Activated B cell treated with CpG ODN at 0.5 μM for 24 hours (primary cell): ENCODE measurements at places on chromosomes 2 and 18.

DNA sequence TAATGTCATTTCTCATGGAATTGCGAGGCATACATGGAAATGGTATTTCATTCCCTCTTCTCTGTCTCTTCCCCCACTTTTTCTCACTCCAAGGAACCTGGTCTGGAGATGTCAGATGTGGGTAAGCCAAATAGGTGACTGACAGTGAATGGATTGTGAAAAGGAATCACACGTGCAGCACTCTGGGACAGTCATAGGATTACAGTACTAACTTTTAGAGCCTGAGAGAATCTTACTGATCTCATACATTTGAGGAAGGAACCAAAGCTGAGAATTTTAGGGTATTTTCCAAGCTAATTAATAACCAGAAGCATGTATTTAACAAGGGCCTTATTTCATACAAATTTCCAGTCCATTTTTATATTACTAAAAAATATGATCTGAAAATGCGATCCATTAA, 58.1 kb upstream of the ERBB4 start:
- no peak for DNase-seq

- DNase-seq = no peak
Observed at GRCh38 chr2:217614096-217614495, 388.7 kb downstream of the TNS1 start.

GRCh38 chr2:129587426-129588064, 391.9 kb upstream of the RAB6C start:
- no peak for DNase-seq

DNA sequence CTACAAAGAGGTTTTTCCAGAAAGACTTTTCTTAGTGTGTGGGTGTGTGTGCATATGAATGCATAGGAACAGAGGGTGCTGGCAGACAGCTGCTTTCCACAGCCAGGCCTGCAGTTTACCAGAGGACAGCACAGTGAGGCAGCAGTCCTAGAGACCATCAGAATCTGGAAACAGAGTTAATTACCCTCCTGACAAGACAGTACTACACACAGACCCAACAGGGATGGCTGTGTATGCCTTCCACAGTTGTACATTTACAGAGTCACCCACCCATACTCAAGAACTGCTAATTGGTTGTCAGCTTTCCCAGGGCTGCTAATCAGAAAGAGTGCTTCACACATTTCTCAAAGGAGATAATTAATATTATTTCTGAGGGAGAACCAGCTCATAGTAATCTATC, 104.7 kb downstream of the FEZ2 start:
- no peak for DNase-seq

DNA sequence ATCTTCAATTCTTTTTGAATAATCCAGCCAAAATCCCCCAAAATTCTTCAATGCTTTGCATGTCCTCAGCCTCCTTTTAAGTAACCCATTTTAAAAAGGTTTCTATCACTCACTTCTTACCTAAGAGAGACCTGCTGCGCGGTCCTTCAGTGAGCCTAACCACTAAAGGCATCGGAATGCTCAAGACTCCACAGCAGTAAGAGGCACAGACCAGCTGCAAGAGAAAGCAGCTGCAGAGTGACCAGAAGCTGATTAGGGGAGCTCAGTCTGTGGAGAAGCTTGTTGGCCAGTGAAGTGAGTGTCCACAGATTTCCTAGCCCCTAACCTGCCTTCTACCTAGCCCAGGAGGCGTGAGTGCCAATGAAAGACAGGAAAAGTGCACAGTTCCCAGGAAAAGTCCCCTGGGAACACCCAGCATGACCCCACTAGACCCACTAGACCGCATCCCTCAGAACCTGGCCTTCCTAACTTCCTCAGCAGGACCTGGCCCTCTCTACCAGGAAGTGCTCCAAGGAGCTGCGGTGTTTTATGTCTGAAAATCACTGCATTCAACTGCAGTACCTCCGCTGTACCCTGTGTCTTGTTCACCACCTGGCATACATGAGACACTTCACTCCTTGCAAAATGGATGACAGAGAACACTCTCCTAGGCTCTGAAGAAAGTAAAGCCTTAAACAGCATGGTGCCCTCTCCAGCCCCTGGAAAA, 10.1 kb downstream of the MBOAT2 start:
- no peak for DNase-seq

GRCh38 chr18:13616041-13616440, 110.3 kb downstream of the FAM210A start:
- no peak for DNase-seq

GRCh38 chr2:229526951-229527350, 187.4 kb downstream of the DNER start:
- DNase-seq = no peak

DNA sequence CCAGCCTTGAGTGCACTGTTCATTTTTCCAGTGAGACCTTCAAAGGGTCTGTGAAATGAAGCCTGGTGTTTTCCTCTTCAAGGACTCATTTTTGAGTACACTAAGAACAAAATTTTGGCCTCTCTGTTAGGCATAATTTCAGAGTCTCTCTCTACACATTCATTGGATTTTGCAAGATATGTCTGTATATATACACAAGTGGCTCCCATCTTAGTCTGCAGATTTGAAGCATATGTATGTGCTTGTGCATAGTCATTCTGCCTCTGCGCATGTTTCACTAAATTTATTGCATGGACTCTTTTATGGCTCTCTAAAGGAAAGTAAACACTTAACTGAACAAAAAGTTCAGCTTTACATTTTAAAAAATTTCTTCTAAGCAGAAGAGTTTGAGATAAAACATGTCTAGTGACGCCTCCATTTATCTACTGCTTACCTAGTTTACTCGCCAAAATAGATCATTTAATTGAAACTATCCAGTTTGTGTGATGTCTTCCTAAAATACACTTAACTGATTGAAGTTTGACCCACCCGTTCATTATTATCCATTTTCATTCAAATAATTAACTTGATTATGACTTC, 145.9 kb downstream of the FMNL2 start:
- no peak for DNase-seq

DNA sequence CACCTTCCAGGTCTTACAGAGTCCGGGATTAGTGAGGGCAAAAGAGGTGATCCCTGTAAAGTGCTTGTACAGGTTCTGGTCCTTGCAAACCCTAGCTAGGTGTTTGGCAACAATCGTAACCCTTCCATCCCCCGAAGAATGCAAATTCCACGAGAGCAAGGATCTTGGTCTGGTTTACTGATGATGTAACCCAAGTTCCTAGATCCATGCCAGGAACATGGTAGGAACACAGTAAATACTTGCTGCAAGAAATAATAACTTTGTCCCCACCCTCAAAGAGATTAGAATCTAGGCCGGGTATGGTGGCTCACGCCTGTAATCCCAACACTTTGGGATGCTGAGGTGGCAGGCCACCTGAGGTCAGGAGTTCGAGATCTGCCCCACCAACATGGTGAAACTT, 6.8 kb upstream of the NEU2 start:
- no peak for DNase-seq

DNA sequence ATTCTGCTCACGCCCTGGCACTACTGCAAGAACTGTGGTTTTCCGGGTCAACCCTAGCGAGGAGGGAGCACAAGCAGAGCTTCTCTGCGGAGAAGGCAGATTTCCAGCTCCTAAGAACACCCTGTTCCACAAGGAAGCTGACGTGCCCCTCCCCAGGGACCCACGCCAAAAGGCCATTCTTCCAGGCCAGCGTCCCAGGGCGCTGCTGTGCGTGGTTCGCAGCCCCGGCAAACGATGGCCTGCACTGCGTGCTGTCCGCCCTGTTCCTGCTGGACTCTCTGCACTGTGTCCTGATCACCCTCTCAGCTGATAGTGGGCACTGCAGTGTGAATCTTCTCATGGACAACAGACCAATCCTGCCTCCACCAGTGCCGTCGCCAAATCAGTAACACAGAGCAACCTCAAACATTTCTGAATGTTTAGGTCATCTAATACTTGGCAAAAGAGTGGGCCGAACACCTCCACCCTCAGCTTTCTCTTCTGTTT, 49.1 kb downstream of the ADI1 start:
- no peak for DNase-seq

GRCh38 chr2:101230541-101231001, 22.1 kb upstream of the CNOT11 start:
- no peak for DNase-seq

- DNase-seq = no peak
Observed at GRCh38 chr2:128289439-128289838, 29.2 kb downstream of the HS6ST1 start.

GRCh38 chr18:34003687-34004086, 221.0 kb downstream of the NOL4 start:
- no peak for DNase-seq

- DNase-seq = no peak
Observed at GRCh38 chr2:144201126-144201525, 318.8 kb downstream of the ZEB2 start.

DNA sequence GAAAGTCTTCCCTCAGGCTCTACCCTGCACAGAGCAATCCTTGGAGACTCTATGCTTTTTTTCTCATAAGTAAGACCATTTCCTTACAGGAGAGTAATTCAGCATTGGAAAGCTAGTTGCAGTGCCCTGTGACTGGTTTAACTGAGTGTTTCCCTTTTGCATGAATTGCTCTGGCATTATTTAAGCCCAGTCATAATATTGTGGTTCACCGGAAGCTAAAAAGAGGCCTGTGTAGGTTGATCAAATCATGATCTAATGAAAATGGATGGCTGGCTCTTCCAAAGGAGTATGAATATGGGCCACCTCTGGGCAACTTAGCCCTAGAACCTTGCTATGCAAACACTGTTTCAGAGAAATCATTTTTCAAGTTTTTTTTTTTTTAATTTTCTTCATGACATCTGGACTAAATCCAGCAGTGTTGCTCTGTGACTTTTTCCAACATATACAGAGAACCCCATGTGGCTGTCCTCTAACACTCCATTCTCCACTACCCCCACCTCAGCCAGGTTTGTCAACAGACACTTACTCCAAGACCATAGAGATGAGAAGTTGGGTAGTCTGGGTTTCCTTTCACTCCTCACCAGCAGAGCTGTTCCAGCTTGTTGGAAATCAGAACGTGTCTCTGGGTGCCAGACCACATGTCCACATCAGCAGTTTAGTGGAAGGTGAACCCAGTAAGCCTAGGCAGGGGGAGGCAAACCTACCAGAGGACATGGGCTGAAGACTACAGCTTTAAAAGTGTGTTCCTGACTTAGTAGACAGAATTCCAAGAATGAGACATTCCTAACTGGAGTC, 175.2 kb upstream of the SLC14A2 start:
- no peak for DNase-seq

DNA sequence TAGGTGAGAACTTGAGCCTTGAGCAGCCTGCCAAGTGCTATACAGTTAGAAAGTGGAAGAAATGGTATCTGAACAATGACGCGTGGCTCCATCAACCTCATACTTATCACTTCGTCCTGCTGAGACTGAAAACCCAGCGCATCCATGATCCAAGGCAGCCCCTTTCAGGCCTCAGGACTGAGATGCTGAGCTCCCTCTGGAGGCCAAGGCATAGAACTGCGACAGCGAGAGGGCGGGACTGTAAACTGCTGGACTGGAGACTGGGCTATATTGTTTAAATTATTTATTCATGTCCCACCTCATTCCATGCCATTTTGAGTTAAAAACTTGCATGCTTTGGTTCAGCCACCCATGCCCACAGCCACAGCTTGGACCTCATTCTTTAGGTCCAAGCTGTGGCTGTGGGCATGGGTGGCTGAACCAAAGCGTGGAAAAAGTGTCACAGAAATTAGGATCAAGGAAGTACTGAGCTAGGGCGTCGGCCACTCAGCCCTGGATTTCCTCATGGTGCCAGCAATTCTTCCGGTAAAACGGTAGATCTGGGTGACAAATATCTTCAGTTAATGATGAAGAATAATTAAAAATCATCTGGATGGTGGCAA, 195.5 kb downstream of the L3MBTL4 start:
- DNase-seq = no peak

GRCh38 chr2:179843541-179843940, 17.9 kb downstream of the ZNF385B start:
- DNase-seq = no peak

GRCh38 chr2:52264911-52265310, 1233.0 kb upstream of the NRXN1 start:
- DNase-seq = no peak

DNA sequence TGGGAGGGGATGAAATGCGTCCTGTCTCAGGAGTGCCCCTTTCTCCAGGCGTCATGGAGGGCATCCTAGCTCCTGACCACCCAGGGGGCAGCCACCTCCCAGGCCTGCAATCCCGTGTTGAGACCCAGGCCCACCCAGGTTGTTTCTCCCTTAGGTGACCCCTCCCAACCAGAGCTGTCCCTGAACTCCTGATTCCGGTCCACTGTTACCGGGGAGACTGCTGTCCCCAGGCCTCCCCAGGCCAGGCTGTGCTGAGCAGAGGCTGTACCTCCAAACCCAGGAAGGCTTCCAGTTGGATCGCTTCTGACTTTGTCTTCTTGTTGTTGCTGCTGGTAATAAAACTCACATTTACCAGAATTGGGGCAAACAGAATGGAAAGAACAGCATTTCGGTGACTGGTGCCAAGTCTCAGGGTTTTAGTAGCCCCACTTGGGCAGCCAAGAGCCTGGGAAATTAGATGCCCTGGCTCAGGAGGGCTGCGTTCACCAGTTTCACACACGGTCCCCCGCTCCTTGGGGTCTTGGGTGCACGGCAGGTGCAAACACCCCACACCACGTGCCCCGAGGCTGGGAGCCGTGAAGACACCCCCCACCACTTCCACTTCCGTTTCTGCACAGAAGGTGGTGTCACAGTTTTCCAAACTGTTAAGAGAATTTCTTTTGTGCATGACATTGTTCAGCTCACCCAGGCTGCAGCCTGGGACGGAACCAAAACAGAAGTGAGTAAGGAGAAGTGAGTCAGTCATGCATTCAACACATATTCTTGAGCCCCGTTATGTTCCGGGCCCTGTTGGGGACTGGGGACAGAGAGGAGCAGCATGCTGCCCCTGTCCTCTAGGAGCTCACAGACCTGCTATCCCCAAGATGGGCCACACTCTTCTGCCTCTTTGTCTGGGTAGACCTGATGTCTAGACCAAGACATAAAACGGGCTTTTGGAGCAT, 29.4 kb downstream of the ITM2C start:
- DNase-seq = peak; percentile 25

GRCh38 chr2:236209535-236209934, 41.3 kb upstream of the GBX2 start:
- no peak for DNase-seq

DNA sequence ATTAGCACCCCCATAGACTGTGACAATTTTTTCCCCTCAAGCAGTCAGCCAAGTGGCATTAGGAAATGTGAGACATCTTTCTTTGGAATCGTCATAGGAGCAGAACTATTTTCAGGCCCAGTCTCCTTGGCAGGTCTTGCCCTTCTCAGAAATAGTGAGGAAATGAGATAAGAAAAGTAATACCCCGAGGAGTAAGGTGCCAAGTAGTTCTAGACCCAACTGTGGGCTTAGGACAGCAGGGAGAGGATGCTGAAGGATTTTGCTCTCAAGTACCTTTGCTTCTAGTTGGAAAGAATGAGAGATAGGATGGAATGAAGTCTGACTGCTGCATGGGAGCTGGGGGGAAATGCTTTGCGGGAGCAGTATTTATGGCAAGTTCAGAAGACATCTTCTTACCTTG, 31.8 kb downstream of the PRKCE start:
- no peak for DNase-seq

DNA sequence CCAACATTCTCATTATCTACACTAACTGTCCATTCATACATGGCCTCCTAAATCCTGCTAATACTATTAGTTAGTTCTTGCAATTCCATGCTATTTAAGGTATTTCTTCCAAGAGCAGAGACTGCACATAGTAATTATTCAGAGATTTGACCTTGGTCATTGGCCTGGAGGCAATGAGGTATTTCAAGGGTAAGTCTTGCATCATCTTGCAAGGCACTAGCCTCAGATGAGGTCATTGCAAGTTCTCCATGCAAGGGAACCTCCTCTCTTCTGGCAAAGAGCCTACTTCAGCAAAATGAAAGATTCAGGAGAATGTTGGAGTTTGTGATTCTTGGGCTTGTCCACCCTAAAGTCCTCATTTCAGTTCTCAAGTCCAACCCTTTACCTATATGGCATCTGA, 48.5 kb upstream of the IKZF2 start:
- DNase-seq = no peak

GRCh38 chr2:19574778-19575260, 216.4 kb upstream of the OSR1 start:
- no peak for DNase-seq
